ENCODE measurements at places on chromosomes 5 and 9. TPM values are rescaled to one million over a fixed set of nuclear protein-coding genes. Genes with fewer than 3 reads are reported as not detected.

The QRFP gene
- not detected for total RNA-seq

The RANBP3L gene
- total RNA-seq = not detected

The DNAH5 gene
- 0.37 TPM for total RNA-seq

The CDKN2B-AS1 gene
- 1.7 TPM for total RNA-seq

The COL27A1 gene
- total RNA-seq = 12.0 TPM

The SMARCA2 gene
- total RNA-seq = 14.7 TPM

- DNase-seq = no peak
These were observed 90.5 kb downstream of the MARCHF3 start for GRCh38 chr5:126939887-126940286.

DNA sequence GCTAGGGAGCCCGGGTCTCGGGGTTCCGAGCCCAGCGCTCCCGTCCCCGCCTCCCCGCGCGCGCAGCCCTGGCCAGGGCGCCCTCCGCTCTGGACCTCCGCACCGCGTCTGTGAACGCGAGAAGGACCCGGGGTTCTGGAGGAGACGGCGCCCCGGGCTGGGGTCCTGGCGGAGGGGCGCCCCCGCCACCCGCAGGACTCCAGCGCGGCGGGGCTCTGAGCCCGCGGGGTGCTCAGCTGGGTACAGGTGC is 431 bp downstream of the TMOD1 start:
- DNase-seq = no peak

GRCh38 chr5:143646961-143647360 is 165.0 kb upstream of the HMHB1 start:
- DNase-seq = no peak

GRCh38 chr5:57705769-57706168 is 223.2 kb upstream of the ACTBL2 start:
- no peak for DNase-seq

GRCh38 chr9:90965226-90966030 is 163.8 kb downstream of the SYK start:
- no peak for DNase-seq

DNA sequence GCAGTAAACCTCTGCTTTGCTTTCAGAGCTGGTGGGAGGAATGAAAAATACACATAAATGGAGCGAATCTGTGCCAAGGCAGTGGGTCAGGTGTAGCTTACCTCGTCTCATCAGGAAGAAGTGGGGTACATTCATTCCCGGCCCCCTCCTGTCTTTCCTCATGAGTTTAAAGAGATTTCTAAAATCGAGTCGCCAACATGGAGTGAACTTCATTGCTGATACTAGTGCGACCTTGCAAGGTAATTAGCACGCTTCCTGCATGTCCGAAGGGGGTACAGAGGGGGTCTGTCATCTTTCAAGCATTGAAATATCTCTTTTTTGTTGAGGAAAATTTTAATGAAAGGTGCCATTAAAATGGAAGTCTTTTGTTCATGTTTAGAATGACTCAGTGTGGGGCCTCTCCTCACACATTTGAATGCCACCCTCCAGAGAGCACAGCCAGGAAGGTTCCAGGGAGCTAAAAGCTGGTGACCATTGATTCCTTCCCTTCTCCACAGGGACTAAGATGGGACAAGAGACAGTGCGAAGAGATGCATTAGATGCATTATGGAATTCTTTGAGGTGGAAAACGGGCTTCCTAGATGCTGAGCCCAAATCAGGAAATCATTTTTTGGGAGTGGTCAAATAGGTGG is 114.2 kb downstream of the IRX1 start:
- no peak for DNase-seq

- DNase-seq = no peak
These were observed 38.8 kb downstream of the PRELID2 start for GRCh38 chr5:145796318-145796717.

DNA sequence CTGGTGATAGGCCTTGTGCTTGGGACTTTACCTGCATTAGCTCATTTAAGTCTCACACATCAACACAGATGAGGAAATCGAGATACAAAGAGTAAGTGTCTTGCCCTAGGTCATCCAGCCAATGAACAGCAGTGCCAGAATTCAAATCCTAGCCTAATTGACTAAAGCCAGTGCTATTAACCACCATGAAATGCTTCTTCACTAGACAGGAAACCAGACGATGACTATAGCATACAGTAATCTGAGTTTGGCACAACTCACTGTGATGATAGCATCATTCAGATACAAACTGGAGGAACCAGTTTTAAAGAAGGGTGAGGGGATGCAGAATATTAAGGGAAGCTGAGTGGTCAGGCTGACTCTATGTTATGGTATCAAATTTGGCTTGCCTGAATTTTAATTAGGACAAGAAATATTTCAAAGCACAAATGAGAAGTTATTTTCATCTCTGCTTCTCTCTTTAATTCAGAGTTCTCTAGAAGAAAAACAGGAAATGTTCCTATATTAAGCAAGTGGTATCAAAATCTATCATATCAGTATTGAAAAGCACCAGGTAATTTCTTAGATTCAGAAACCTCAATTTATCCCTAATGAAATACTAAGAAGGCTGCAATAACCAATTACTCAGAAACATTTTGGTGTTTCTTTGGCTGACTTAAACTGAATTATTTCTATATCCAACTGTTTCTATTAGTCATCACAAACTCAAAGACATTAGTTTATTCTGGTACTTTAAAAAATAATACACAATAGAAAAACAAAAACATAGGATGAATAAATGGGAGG is 147.0 kb upstream of the RASA1 start:
- peak; percentile 85 for DNase-seq

- no peak for DNase-seq
These were observed 13.2 kb upstream of the KIF12 start for GRCh38 chr9:114112325-114112724.

DNA sequence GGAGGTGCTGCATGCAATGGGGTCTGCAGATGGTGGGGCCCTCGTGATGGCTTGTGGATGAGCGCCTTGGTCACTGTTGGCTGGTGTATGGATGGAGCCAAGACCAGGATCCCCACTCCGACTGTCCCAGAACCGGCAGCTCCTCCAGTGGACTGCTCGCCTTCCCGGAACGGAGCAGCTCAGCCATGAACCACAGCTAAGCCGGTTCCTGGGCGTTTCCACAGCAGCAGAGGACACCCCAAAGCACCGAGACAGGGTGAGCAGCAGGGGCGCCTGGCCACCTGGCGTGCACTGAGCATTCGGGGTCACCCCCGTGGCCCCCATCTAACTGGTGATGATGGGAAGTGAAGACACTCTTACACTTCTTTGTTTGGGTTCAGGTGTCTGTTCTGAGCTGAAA is 26.1 kb downstream of the CCDC187 start:
- DNase-seq = no peak

DNA sequence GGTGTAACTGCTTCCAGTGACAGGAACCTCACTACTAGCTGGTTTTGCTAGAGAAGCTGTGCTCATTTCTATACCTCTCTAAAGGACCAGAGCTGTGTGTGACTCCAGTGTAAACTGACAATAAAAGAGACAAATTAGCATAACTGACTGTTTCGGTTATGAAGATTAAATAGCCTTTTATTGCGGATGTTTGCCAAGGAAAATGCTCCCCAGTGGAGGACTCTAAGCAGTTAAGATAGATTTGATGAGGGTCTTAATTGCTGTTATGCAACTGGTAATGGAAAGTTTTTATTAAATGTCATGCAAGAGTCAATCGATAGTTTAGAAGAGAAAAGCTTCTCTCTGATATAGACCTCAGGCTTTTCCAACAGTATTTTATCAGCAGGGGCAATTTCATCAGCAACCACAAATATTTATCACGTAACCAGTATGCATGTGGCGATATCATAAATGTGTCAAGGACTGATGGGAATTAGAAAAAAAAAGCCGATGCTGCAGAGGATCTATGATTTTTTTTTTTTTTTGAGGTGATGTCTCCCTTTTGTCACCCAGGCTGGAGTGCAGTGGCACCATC is 275.2 kb upstream of the DMAC1 start:
- DNase-seq = no peak

DNA sequence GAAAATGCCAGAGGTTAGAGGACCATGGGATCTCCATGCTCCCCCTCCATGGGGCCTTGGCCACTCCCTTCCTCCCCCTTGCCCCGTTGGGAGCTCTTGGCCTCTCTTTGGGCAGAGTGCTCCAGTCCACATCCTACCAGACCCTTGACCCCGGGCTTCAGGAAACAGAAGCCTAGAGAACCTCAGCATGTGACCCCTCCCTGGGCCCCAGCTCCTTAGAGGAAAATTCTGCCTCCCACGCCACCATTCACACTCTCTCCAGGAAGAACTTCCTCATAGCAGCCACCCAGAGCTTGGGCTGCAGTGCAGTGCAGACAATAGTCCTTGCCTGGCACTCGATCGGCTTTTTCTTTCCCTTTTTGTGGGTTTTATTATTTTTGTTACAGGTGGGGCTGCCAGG is 6.0 kb downstream of the LHX6 start:
- no peak for DNase-seq

GRCh38 chr5:142235050-142235797 is 89.6 kb downstream of the SPRY4 start:
- DNase-seq = no peak

DNA sequence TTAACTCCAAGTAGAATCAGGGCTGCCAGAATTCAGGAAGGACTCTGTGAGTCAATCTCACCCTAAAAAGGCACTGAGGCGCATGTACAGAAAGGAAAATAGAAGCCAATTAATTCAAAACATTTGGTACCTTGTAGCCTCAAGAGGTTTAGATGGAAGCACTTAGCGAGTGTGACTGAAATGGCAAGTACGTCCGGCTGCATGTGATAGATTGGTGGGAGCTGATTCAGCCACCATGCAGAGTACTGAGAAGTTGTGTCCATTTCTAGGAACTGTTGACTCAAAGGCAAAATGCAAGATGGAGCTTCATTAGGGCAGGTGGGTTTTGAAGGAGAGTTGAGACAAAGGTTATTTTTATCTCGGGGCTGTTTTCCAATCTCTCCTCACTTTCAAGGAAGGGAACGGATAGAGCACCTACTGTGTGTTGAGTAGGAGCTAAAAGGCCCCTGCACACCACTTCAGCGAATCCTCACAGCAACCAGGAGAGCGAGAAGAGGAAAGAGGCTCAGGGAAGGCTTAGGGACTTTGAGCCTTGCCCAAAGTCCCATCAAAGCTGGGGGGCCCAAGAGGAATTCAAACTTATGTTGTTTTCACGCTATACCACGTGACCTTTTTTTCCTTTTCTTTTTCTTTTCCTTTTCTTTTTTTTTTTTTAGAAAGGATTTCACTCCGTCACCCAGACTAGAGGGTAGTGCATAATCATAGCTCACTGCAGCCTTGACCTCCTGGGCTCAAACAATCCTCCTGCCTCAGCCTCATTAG is 34.6 kb upstream of the CPEB4 start:
- no peak for DNase-seq

GRCh38 chr5:38022631-38023030 is 182.8 kb upstream of the GDNF start:
- no peak for DNase-seq

DNA sequence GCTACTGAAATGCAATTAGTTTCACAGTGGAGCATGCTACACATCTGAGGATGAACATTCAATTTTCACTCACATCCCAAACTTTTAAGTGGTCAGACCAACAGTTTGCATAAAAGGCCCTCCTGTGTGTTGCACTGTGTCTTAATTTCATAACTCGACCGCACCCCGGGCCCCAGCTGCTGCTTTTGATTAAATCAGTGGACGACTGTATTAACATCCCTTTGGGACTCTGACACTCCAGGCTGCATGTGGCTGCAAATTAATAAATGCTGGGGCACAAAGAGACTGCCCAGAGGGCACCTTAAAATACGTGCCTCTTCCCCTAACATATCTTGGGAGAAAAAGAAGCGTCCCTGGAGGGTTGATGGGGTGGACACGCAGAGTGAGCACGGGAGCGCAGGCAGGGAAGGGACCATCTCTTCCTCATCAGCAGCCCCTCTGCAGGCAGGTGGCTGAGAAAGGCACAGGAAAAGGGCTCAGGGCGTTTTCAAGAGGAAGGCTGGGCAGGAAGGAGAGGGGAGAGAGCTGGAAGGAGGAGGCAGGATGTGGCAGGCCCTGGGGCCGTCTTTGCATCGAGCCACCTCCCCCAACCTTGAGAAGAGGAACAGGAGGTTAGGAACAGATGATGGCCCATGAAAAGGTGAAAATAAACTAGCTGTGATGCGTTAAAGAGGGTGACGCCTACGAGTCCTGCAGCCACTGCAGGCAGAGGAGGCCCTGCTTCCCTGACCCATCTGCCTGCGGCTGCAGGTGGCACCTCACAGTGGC is 18.6 kb downstream of the MED10 start:
- DNase-seq = no peak

GRCh38 chr5:126383246-126383645 is 40.0 kb upstream of the GRAMD2B start:
- DNase-seq = no peak

All from HCT116 (cell line).